ENCODE measurements at places on chromosomes 16 and 17. TPM values are rescaled to one million over a fixed set of nuclear protein-coding genes. Genes with fewer than 3 reads are reported as not detected.
A peak's percentile ranks its signal among the peaks of the same experiment; 100 is the strongest.

DNA sequence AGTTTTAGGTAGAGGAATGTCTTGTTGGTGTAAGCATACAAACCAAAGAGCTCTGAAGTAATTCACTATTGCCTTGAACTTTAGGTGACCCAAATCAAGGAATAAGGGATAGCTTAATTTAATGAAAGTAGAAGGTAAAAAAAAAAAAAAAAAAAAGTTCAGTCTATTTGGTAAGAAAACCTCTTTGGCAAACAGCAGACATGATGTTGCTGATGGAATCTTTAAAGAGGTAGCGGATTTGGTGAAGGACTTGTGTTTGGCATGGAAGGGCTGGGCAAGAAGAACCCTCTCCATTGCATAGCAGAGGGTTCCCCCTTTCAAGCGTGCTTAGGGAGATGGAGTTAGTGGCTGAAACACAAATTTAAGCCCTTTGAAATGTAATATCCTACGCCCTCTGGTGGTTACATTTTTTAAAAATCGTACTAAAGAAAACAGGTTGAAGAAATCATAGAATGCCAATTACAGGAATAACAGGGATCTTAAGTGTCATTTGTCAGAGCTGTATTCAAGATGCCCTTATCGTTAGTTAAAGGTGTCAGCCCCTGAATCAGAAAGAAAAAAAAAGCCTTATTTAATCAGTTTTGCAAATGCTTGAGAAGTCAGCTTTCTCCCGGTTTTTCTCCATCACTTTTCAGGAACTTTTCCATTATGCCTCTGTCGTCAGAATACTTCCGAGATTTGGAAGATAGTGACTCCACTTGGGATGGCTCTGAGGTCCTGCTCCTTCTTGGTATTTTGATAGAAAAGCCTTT, 383.1 kb downstream of the KCNJ2 start:
- no peak for DNase-seq

DNA sequence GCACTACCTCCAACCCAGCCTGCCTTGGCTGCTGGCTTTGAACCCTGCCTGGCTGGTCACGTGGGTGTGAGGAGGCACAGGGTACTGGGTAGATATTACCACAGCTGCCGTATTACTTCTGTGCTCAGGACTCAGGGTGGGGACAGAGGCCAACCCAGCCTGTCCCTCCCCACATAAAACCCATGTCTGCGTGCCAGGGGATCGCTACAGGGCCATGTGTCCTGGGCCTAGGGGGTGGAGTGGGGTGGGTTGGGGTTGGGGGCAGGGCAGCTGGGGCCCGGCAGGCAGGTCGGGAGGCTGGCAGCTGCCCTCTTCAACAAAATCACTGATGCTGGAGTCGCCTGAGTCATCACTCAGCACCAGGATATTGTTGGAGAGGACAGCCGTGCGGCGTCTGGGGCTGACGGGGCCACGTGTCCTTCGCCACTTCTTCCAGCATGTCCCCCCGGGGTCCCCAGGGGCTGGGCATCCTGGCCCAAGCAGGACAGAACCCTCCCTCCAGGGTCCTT, 39.7 kb upstream of the PVALEF start:
- no peak for DNase-seq

DNA sequence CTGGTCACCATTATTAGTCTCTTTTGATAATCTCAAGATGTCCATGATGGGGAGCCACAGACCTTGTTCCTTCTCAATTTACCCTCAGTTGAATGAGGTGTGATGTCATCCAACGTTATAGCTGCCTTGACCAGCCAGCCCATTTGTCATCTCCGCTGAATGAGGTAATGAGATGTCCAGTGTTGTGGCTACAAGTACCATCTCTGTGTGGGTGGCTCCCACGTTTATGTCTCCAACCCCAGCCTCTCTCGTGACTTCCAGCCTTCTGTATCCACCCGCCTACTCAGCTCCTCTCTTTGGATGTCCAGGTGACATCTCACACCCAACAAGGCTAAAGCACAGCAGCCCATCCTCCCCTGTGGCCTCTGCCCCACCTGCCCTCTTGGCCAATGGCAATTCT, 18.2 kb downstream of the DNAH17 start:
- DNase-seq, result no peak

DNA sequence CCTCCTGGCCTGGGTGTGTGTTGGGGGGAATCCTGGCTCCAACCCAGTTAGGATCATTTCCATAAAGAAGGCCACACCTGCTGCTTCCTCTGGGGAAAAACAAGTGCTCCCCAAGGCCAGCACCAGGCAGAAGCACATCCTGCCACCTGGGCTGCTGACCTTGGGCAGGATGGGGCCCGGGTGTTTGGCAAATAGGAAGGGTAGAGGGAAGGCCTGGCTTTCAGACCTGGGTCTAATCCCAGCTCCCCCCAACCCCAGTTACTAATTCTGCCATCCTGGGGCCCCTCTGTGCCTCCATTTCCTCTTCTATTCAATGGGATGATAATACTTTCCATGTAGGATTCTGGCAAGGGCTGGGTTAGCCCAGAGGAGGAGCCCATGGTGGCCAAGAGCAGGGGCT, 3.0 kb upstream of the NLRC5 start:
- no peak for DNase-seq

DNA sequence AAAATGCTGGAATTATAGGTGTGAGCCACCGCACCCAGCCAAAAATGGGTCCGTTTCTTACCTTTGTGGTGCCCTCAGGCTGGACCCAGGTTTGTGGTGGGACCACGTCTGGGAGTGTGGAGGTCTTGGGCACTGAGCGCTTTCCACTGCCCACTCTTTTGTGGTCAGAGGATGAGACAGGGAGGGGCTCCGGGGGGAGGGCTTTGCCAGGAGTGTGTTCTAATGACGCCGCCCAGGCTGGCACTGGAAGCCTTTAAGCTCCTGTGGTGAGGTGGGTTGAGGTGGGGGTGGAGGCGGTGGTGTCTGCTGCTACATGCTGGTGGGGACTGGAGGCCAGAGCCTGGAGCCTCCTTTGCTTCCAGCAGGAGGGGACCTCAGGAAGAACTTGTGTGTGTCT, 12.8 kb upstream of the ADCY7 start:
- no peak for DNase-seq

DNA sequence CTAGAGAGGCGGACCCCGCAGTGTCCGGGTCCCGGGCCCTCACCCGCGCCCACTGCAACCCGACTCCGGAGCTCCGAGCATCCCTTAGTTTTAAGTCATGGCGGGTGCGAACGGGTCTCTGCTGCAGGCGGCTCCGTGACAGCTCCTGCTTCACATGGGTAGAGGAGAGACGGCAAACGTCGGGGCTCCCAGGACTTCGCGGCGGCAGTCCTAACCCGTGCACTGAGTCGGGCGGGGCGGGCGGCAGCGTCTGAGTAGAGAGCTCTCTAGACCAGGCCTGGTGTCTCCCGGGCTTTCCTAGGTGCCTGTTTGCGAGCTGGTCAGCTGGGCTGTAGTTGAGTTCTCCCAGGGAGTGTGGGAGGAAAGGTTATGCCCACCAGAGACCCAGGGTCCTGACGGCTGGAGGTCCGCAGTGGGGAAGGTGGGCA, 345 bp downstream of the TSC2 start:
- DNase-seq, result no peak

DNA sequence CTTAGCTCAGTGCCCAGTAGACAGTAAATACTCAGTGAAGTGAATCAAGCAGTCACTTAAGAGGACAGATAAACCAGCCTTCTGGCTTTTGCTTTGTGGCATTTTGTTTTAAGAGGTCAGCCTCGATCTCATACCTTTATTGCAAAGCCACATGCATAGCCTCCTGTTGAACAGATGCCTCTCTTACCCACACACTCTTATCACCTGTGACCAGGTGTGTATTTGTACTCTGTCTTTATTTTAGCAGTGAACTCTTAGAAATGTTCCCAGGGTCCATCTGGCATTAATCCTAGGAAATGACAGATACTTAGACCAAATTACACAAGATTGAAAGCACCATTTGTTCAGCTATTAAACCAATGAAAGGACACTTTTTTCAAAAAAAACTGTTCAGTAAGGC, 1426.5 kb downstream of the CDH11 start:
- no peak for DNase-seq

GRCh38 chr17:41718287-41718645, 6.1 kb downstream of the GAST start:
- DNase-seq, result no peak

GRCh38 chr16:73306901-73307413, 259.0 kb upstream of the ZFHX3 start:
- DNase-seq, result no peak

DNA sequence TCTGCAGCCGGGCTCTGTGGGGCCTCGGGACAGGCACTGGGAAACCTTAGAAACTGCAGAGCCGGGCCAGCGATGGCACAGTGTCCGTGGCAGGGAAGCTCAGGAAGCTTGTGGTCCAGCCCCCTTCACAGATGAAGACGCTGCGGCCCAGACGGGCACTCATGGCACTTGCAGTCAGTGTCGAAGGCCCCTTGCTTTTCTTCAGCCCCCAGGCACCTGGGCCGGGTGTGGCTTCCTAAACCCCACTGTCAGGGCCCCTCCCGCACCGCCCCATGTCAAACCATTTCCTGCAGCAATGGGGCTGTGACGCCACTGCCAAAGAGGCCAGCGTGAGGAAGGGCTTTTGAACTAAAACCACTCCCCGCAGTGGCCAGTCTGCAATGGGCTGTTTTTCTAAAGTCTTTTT, 164.0 kb downstream of the LAT start:
- DNase-seq, result peak; percentile 36

DNA sequence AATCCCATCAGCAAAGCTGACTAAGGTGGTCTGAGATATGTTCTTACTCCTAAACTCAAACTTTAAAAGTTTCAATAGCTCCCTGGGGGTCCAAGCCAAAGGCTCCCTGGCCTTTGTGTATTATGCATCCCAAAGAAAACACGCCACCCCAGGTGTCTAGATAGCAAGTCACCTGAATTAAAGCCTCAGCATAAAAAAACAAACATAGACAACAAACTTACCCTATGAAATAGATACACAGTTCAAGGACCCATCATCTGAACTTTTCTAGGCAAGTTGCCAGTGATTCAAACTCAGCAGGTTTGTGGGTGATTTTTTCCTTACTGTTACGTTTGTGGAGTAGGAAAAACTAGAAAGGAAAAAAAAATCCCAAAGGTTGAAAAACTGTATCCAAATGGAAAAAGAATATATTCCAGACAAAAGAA, 12.5 kb downstream of the CMTM3 start:
- no peak for DNase-seq

DNA sequence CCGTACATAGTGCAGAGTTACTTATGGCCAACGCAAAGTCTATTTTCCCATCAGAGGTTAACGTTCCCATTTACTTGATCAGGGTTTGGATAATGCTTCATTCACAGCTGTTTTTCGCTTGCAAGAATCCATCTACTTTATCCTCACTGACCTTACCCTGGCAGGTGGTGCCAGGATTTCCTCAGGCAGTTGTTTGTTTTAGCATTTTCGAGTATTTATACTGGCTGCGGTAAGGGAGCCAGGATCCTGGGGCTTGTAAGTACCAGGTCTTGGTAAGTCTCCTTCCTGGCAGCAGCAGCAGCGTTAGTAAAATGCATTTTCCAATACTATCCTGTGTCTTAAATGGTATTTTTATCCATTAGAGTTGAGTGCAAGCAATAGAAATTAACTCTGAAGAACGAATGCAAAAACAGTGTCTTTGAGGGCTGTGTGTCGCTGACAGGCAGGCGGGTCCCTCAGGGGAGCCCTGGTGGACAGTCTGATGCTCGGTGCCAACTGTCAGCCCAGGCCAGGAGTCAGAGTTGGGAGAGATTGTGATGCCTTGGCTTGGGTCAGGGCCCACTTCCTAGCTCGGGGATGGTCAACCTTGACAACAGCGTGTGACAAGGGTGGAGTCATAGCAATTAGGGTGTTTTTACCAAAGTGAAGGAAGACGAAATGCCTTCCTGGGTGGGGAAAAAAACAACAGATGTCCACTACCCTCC, 92.4 kb upstream of the HSBP1 start:
- DNase-seq, result no peak

- DNase-seq, result no peak
These were observed 14.3 kb downstream of the JUP start for GRCh38 chr17:41772218-41772585.

- DNase-seq, result no peak
These were observed 88.7 kb downstream of the HS3ST3A1 start for GRCh38 chr17:13513039-13513405.

GRCh38 chr17:1251866-1252608, 18.2 kb upstream of the BHLHA9 start:
- no peak for DNase-seq

DNA sequence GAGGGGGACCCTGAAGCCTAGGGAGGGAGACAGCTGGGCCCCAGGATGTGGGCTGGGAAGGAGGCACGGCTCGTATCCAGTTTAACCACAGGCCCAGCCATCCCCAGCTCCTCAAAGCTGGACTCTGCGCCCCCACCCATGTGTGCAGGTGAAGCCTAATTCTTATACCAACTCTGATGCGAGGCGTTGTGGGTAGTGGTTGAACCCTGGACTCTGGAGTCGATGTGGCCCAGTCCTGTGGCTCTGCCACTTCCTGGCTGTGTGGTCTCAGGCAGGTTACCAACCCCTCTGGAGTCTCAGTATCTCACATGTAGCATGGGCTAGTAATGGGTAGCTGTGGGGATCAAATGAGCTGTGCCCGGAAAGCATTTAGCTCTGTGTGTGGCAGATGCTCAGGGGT, 60.4 kb upstream of the TOB1 start:
- no peak for DNase-seq

GRCh38 chr16:89366561-89367537, 123.5 kb downstream of the ANKRD11 start:
- no peak for DNase-seq

DNA sequence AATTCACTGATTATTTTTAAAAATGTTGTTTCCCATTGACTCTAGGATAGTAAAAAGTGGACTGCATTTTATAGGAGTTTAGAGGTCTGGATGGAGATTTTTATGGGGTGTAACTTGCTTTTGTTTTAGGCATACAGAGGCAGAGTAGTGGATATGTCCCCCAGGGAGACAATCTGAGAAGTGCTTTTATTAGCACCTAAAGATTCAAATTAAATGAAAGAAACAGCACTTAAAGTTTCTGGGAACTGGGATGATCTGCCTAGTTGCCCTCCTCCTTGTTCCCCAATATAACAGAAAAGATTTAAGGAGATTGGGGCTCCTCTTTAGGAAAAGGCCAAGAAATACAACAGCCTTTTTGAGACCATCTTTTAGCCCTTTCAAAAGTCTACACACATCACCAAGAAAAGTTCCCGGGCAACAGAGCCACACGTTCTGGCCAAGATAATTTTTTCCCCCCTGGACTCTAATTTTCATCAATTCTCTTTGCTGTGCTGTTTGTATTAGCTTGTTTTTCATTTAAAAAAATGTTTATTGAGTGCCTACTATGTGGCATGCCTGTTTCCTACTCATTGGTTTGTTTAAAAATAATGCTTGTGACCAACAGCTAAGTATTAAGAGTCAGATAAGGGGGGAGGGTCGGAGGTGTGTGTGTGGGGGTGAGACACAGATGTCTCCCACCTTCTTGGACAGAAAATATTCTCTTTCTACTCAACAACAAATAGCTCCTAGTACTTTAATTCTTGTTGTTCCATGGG, 2.5 kb upstream of the IGF2BP1 start:
- no peak for DNase-seq

C16orf92 gene
- not detected for total RNA-seq

POLR2C gene
- 65.3 TPM for total RNA-seq

KRT36 gene
- total RNA-seq, result not detected

UMOD gene
- total RNA-seq, result not detected

SLC12A3 gene
- total RNA-seq, result not detected

ABCA9 gene
- not detected for total RNA-seq

KRTAP9-4 gene
- not detected for total RNA-seq

KRTAP29-1 gene
- not detected for total RNA-seq

ALOX15B gene
- total RNA-seq, result not detected

LPCAT2 gene
- 3.0 TPM for total RNA-seq

NSF gene
- 94.1 TPM for total RNA-seq

DNAAF8 gene
- not detected for total RNA-seq

Data from activated naive CD4-positive, alpha-beta T cell treated with anti-CD3 and anti-CD28 coated beads, Interleukin-2, amount 50 U/mL, for 72 hours (primary cell).